ENCODE measurements at places on chromosomes 6 and 20. TPM values are rescaled to one million over a fixed set of nuclear protein-coding genes. Genes with fewer than 3 reads are reported as not detected.

GRCh38 chr20:46018112-46018511 lies 9.4 kb downstream of the MMP9 start:
- no peaks in the 10 kb centered on the region for H3K36me3 ChIP-seq
- H3K27ac ChIP-seq: no peak overlapping the region
- H3K27me3 ChIP-seq: peaks cover 50% of the 10 kb centered on the region
- no peak overlapping the region for H3K4me3 ChIP-seq
- no peak for DNase-seq

- H3K27ac ChIP-seq: no peak overlapping the region
- no peak overlapping the region for H3K4me3 ChIP-seq
- no peaks in the 10 kb centered on the region for H3K27me3 ChIP-seq
Observed at GRCh38 chr6:54681267-54681666, 165.3 kb upstream of the FAM83B start.

DNA sequence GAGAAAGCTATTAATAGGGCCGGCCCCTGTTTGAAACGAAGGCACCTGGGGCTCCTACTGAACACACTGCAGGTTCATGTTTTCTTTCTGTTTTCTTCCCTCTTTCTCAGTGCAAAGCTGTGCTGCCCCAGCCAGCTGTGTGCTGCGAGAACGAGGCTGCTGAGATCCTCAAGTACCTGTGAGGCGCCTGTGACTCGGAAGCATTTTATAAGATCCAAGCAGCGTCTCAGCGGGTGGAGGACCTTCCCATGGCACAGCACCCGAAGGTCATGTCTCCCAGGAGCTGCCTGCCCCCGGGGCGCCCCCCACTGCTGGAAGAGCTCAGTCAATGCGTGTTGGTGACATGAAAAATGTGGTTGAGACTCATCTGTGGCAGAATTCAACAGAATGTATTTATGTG lies 66.3 kb downstream of the SMOC2 start:
- no peaks in the 10 kb centered on the region for H3K36me3 ChIP-seq
- H3K27me3 ChIP-seq: peaks cover 17% of the 10 kb centered on the region
- H3K27ac ChIP-seq: no peak overlapping the region

Gene LINC00237
- not detected for polyA plus RNA-seq

Gene KIF6
- 0.70 TPM for polyA plus RNA-seq

Gene MYO6
- 88.6 TPM for polyA plus RNA-seq

- no peaks in the 10 kb centered on the region for H3K27me3 ChIP-seq
- H3K4me1 ChIP-seq: peaks cover 14% of the 10 kb centered on the region
- DNase-seq: peak; percentile 54
- H3K27ac ChIP-seq: no peak overlapping the region
Observed at GRCh38 chr20:32528171-32528891, 56.8 kb downstream of the NOL4L start.

DNA sequence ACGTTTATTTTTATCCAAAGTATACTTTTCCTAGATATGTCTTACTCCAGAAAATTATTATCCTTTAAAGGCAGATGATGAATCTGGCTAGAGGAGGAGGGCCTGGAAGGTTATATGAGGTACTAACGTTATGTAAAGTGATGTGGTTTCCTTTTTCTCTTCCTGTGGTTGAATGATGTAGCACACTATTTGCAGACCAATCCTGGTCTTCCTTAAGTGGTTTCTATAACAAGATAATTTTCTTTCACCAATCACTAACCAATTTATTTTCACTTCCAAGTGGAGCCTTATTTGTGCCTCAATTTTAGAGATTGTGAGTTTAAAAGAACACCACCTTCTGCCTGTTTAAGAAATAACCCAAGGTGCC lies 154.6 kb upstream of the SOX4 start:
- H3K27me3 ChIP-seq: no peaks in the 10 kb centered on the region
- no peaks in the 10 kb centered on the region for H3K36me3 ChIP-seq
- no peak overlapping the region for H3K27ac ChIP-seq
- no peak overlapping the region for H3K4me3 ChIP-seq
- H3K4me1 ChIP-seq: no peaks in the 10 kb centered on the region

GRCh38 chr20:37839955-37840354 lies 63.0 kb upstream of the VSTM2L start:
- H3K4me1 ChIP-seq: no peaks in the 10 kb centered on the region
- no peak overlapping the region for H3K4me3 ChIP-seq
- no peak overlapping the region for H3K27ac ChIP-seq
- DNase-seq: no peak

Gene PCED1A
- polyA plus RNA-seq: 43.4 TPM

Gene FAM217A
- 0.69 TPM for polyA plus RNA-seq

Gene MCCD1
- not detected for polyA plus RNA-seq

Gene DEFB132
- polyA plus RNA-seq: not detected

DNA sequence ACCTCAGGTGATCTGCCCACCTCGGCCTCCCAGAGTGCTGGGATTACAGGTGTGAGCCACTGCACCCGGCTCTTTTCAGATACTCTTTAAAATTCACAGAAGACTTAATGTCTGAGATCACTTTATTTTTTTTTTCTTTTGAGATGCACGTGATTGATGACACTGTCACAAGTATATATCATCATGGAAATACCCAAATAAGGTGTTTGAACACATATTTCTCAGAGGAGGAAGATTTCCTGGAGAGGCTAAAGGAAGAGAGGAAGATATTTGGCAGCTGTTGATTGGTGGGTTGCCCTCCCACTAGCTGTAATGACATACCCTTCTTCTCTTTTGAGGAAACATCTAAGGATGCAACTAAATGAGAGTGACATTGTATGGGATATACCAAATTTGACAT lies 225.9 kb upstream of the CITED2 start:
- H3K36me3 ChIP-seq: no peaks in the 10 kb centered on the region
- no peaks in the 10 kb centered on the region for H3K27me3 ChIP-seq
- H3K4me1 ChIP-seq: peaks cover 31% of the 10 kb centered on the region
- H3K27ac ChIP-seq: no peak overlapping the region
- H3K4me3 ChIP-seq: no peak overlapping the region
- no peak for DNase-seq

- H3K27ac ChIP-seq: peak overlapping the region; percentile 99
- peak; percentile 78 for DNase-seq
- no peaks in the 10 kb centered on the region for H3K36me3 ChIP-seq
- peak overlapping the region; percentile 94 for H3K4me3 ChIP-seq
Observed at GRCh38 chr6:142945446-142946180, 637 bp upstream of the HIVEP2 start.

GRCh38 chr6:84967389-84967788 lies 203.0 kb upstream of the TBX18 start:
- DNase-seq: no peak
- H3K4me1 ChIP-seq: no peaks in the 10 kb centered on the region
- no peak overlapping the region for H3K27ac ChIP-seq
- no peak overlapping the region for H3K4me3 ChIP-seq
- no peaks in the 10 kb centered on the region for H3K27me3 ChIP-seq

Gene COX4I2
- polyA plus RNA-seq: 1.8 TPM

Gene SLC22A16
- 0.25 TPM for polyA plus RNA-seq

Gene FHL5
- 0.67 TPM for polyA plus RNA-seq

DNA sequence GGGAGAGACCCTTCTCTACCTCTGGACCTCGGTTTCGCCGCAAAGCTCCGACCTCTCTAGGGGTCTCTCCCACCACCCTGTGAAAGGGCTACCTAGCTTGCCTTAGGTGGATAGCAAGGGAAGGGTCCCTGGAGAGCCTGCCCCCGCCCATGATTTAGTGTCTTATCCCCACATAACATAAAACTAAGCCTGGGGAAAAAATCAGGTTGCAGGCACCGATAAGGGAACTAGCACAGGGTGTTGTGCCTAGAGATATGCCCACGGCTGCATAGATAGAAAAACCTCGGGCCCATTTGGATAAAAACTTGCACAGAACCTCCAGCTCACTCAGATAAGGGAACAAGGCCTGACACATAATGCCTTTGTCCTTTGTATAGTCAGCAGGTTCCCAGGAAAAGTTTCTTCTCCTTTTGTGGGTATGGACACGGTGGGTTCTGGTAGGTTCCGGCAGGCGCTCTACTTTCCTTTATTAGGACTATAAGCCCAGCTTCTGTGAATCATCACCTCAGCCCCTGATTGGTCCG lies 846 bp downstream of the ZSCAN31 start:
- no peak for DNase-seq
- H3K4me1 ChIP-seq: peaks cover 9% of the 10 kb centered on the region
- H3K36me3 ChIP-seq: no peaks in the 10 kb centered on the region
- H3K27me3 ChIP-seq: no peaks in the 10 kb centered on the region
- H3K4me3 ChIP-seq: peak overlapping the region; percentile 63

DNA sequence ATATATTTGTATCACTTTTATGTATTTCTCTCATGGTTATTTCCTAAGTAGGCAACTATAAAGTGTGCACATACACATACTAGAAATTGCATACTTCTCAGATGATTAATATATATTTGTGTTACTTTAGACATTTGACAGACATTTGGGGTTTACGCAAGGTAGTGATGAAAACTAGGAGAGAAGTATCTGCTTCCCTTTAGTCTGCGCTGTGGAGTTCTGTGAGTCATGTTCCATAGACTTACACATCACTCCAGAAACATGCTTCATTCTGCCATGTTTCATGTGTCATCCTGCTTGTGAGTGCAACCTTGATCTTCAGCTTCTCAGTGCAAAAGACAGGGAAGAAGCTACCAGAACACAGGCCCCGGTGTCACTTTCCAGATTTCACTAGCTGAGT lies 200.7 kb upstream of the BMP2 start:
- DNase-seq: no peak
- H3K4me1 ChIP-seq: no peaks in the 10 kb centered on the region
- H3K27me3 ChIP-seq: no peaks in the 10 kb centered on the region
- H3K27ac ChIP-seq: no peak overlapping the region
- H3K36me3 ChIP-seq: no peaks in the 10 kb centered on the region
- H3K4me3 ChIP-seq: no peak overlapping the region

GRCh38 chr6:31525932-31526591 lies 2.7 kb upstream of the MCCD1 start:
- H3K4me1 ChIP-seq: peaks cover 7% of the 10 kb centered on the region
- peaks cover 17% of the 10 kb centered on the region for H3K36me3 ChIP-seq

Measured in large intestine (tissue), 12 donors.